ENCODE measurements at places on chromosomes 4 and X.

- no peak for DNase-seq
Observed at GRCh38 chr4:19254486-19254885, 997.2 kb upstream of the SLIT2 start.

- DNase-seq: no peak
Observed at GRCh38 chr4:144734522-144734921, 88.6 kb downstream of the HHIP start.

GRCh38 chrX:39149761-39150160 lies 348.5 kb downstream of the MID1IP1 start:
- peak; percentile 22 for DNase-seq

DNA sequence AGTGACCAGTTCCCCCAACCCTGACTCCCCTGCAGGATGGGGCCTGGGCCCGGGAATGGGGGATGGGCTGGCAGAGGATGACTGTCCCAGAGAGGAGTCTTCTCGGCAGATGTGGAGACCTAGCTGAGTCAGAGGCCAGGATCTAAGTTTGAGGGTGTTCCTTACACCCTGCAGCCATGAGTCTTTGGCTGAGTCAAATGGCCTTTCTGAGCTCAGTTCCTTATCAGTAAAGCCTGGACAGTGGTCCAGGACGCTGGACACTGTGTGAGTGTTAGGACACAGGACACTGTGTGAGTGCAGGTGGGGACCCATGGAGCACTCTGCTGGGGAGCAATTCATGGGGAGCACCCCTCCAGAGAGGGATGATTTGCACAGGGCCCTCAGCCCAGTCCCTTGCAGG lies 5.0 kb downstream of the IL9R start:
- no peak for DNase-seq

DNA sequence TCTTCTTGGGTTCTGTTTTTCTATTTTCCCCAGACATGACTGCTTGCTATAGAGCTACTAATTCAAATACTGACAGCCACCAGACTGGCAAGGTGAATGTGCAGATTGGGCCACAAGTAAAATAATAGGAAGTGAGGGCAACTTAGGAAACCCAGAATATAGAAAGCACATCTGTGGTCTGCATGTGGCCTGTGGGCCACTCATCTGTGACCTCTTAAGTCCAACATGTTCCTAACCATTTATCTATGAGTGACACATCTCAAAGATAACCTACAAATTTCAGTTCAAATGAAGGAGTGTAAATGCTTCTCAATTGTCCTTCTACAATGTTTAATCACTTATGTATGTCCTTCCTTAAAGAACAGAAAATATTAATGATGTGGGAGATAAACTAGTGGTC lies 128.9 kb downstream of the REELD1 start:
- no peak for DNase-seq
